ENCODE measurements at places on chromosomes 5 and 9.

- DNase-seq, result no peak
Measured at GRCh38 chr9:85515021-85515420, 226.7 kb downstream of the AGTPBP1 start.

- DNase-seq, result peak; percentile 10
Measured at GRCh38 chr9:37471942-37472684, 6.9 kb upstream of the ZBTB5 start.

- DNase-seq, result no peak
Measured at GRCh38 chr5:626850-627249, 14.7 kb downstream of the CEP72 start.

DNA sequence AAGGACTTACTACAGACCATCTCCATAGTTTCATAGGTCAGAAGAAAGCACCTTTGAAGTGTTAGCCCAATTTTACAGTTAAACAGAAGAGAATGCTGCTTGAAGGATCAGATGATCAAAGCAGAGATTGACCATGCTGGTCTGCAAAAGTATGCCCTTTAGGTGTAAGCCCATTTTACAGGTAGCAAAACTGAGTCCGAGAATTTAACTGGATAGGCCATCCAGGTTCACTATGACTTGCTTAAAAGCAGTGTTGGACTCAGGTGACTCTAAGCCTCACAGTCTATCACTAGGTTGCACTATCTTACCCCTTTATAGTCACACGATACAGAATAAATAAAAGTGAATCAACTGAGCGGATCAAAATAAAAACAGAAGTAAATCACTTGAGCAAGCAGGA, 212.7 kb downstream of the DCP2 start:
- DNase-seq, result no peak

GRCh38 chr5:158124606-158125316, 265.8 kb upstream of the CLINT1 start:
- DNase-seq, result no peak

GRCh38 chr9:93810028-93810971, 144.9 kb downstream of the BARX1 start:
- no peak for DNase-seq

DNA sequence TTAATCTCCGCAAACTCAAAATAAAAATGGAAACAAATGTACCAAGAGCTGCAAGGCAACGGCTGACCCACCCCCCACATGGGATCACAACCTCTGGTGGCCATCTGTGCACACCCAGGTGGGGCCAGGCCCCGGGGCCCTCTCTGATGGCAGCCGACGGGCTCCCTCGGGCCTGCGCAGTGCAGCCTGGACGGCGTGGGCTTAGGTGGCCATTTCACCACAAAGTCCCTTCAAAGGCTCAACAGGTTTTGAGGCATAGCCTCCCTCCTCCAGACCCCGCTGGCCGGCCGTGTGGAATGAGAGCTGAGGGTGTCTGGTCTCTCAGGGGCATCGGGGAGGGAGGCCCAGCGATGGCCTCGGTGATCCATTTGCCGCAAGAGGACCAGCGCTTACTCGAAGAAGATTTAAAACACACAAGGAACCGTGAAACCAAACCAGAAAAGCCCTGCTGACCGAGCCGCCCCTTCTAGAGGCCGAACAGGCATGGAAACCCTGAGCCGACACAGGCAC, 42.7 kb upstream of the CEP72 start:
- DNase-seq, result no peak

GRCh38 chr5:2840372-2840915, 89.0 kb upstream of the IRX2 start:
- DNase-seq, result no peak

DNA sequence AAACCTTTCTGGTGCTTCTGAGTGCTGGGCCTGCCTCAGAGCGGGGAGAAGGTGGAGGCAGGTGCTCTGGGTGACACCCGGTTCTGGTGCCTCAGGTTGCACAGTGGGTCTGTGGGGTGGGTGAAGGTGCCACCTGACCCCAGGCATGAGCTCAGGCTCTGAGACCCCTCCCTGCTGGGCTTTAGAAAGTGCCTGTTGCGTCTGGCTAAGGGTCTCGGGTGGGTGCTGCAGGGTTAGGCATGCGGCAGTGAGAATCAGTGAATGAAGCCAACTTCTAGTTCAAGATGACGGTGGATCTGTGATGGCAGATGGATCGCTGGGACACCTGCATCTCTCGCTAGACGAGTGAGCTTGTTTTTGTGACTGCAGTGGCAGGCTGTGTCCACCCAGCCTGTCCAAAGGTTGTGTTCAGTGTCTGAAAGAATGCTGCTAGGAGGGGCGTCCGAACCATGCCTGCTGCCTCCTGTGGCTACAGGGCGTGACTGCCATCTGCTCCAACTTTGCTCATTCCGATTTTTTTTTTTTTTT, 5.0 kb downstream of the SQSTM1 start:
- no peak for DNase-seq

DNA sequence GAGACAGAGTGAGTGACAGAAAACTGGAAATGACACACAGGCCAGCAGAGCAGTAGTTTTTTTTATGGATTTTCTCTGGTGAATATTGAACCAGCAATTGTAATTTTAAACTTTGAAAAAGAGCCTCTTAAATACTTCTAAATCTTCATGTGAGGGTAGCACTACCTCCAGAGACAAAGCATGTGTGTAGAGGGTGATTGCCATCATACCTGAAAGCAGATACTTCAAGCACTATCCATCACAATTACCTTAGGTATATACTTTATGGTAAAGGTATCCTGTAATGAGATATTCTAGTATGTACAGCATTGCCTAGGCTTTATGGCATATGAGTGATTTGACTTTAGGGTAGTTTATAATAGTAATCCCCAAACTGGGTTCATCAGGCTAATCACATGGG, 3.4 kb upstream of the EBF1 start:
- no peak for DNase-seq

DNA sequence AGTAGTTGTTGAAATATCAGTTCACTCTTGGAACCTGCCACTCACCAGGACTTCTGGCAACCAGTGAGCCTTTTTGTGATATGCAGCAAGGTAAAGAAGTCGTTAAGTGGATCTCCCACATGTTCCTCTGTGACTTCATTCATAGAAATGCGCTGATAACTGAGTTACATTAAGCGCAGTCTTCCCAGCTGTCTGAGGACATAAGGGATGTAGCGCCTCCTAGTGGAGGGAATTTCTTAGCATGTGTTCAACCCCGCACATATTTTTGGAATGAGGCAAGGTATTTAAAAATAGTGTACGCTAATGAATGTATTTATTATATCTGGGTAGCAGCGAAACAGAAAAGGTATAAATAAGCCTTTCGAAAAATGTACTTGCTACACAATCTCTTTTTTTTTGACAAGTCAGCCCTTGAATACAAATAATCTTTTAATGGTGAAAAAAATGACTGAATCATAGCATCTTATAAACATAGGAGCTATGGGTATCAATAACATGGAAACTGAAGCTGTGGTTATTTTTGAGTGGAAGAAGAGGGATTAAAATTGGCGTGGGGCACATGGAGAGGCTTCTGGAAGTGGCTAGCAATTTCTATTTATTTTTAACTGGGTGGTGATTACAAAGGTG, 38.0 kb downstream of the PALM2AKAP2 start:
- peak; percentile 62 for DNase-seq

GRCh38 chr5:400282-401145, 42.5 kb upstream of the EXOC3 start:
- no peak for DNase-seq

GRCh38 chr5:139638736-139639618, 9.2 kb upstream of the CXXC5 start:
- DNase-seq, result no peak

- peak; percentile 91 for DNase-seq
Measured at GRCh38 chr5:54616031-54616430, 98.5 kb downstream of the SNX18 start.

GRCh38 chr9:8020186-8020585, 220.6 kb upstream of the DMAC1 start:
- DNase-seq, result no peak

- no peak for DNase-seq
Measured at GRCh38 chr5:2112173-2113025, 229.7 kb upstream of the IRX4 start.

DNA sequence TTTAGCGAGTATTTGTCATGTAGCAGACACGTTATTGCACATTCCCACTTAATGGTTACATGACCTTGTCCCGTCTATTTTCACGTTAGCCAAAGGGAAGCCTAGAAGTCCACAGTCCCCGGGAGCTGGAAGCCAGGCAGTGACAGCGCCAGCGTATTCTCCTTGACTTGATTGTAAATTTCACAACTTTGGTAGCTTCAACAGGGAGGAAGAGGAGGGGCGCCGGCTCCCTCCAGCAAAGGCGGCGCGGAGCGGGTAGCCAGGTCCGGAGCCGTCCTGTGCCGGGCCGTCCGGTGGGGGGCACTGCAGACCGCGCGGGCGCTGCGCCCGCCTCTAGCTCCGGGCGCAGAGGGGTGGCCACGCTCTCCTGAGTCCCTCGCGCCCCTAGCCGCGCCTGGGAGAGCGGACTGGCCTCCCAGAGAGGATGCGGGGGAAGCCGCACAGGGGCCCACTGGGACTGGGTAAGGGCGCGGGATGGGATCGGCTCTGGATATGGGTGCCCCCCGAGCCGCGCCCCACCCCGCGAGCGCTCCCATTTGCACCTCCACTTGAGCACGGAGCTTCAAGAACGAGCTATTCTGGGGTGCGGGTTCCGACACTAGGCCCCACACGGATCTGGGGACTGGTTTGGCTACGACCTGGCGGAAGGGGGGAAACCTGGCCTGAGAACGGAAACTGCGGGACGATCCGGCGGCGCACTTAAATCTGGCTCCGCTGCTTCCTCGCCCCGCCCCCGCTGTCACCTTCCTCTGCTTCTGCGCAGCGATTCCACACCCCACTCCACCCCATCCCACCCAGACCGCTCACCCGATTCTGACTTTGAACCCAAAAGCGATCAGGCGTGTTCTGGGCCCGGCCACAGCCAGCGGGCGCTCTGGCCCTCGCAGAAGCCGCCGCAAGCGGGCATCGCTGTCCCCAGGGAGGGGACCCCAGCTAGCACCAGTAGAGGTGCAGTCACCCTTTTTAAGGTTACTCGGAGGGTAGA, 23.8 kb downstream of the KLF4 start:
- peak; percentile 80 for DNase-seq

DNA sequence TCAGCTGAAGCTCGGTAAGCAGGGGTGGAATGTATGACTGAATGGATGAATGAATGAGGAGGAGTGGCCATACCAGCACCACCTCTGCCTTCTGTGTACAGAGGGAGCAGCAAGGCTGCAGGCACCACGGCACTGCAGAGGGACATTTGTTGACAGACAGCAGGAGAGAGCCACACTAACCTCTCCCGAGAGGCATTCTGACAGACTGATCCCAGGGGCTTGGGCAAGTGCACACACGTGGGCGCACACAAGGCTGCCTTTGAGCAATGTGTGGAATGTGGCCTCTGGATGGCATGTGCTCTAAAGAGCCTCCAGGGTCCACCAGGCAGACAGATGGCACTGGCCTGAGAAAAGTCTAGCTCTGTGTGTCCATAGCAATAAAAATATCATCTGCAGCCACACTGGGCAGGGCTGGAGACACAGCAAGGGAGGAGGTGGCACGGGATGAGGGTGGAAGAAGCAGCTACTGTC, 111.8 kb downstream of the ACTL7B start:
- DNase-seq, result no peak

DNA sequence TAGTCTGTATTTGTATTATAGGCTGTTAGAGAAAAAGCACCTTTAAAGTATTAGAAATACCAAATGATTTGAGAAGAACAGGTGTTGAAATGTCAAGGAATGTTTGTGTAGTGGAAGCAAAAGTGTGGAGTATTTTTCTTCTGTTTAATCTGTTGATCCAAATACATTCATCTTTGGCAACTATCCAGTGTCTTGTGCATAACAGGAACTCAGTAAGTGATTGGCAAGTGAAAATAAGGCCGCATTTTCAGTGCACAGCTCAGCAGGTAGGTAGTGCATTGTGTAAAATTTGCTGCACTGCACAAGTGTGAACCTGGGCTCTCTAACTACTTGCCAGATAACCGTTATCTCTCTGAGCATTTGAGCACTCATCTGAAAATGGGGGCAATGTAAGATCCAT, 61.8 kb downstream of the CHSY3 start:
- no peak for DNase-seq

DNA sequence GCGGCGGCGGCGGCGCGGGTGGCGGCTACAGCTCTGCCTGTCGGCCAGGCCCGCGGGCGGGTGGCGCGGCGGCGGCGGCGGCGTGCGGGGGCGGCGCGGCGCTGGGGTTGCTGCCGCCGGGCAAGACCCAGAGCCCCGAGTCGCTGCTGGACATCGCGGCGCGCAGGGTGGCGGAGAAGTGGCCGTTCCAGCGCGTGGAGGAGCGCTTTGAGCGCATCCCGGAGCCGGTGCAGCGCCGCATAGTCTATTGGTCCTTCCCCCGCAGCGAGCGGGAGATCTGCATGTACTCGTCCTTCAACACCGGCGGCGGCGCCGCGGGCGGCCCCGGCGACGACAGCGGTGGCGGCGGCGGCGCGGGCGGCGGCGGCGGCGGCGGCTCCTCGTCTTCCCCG, 296 bp downstream of the ZSWIM6 start:
- no peak for DNase-seq

- DNase-seq, result peak; percentile 27
Measured at GRCh38 chr9:89518466-89519365, 20.8 kb upstream of the SEMA4D start.

DNA sequence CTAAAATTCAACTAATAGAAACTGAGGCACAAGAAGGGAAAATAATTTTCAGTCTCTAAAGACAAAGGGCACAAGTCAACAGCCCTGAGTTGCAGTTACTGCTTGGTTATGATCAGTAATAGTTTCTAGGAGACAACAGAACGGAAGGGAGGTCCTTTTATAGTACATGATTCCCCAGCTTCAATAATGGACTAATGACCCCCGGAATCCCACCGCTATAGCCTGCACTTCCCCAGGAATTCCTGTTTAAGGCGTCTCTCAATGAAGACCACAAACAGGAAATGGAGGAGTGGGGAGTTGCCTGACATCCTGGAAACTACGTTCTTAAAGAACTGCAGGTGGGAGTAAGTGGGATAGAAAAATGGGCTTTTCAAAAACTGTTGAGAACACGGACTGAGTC, 60.6 kb downstream of the DIAPH1 start:
- no peak for DNase-seq

DNA sequence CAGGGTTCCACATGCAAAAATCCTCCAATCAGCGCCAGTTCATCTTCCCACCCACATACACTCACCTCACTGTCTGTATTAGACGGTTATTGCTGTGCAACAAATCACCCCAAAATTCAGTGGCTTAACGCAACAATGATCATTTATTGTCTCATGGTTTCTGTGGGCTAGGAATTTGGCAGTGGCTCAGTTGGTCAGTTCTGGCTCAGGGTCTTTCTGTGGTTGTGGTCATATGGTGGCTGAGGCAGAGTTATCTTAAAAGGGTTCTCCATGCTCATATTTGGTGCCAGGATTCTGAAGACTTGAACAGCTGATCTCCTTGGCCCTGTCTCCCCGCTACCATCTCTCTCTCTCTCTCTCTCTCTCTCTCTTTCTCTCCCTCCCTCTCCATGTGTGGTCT, 12.9 kb downstream of the ZNF618 start:
- DNase-seq, result no peak

Measured in inflammatory macrophage treated with lipopolysaccharide for 1 hour (primary cell).